AG08396 (cell line): ENCODE measurements at places on chromosomes 11 and 22.

- DNase-seq, result no peak
Observed at GRCh38 chr11:38191101-38191500, 1593.1 kb upstream of the RAG2 start.

GRCh38 chr11:94595076-94595475 lies 27.9 kb downstream of the PIWIL4 start:
- DNase-seq, result no peak

DNA sequence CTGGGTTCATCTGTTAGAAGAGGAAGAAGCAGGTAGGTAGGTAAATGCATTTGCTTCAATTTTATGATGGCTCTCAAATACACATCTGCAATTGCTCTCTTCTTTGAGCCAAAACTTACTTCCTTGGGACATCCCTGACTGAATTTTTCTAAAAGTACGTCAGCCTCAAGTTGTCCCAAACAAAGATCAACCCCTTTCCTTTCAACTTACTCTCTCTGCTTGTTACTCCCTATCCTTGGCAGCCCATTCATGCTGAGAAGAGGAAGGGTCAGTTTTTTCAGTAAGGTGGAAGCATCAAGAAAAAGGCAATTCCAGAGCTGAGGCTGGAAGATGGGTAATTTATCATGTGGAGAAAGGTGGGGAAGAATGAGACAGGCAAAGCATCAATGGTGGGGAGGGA lies 111.2 kb downstream of the LRRC32 start:
- DNase-seq, result no peak

- DNase-seq, result no peak
Observed at GRCh38 chr11:77207019-77207485, 79.0 kb downstream of the MYO7A start.

- no peak for DNase-seq
Observed at GRCh38 chr22:25987948-25988347, 181.3 kb upstream of the SEZ6L start.

DNA sequence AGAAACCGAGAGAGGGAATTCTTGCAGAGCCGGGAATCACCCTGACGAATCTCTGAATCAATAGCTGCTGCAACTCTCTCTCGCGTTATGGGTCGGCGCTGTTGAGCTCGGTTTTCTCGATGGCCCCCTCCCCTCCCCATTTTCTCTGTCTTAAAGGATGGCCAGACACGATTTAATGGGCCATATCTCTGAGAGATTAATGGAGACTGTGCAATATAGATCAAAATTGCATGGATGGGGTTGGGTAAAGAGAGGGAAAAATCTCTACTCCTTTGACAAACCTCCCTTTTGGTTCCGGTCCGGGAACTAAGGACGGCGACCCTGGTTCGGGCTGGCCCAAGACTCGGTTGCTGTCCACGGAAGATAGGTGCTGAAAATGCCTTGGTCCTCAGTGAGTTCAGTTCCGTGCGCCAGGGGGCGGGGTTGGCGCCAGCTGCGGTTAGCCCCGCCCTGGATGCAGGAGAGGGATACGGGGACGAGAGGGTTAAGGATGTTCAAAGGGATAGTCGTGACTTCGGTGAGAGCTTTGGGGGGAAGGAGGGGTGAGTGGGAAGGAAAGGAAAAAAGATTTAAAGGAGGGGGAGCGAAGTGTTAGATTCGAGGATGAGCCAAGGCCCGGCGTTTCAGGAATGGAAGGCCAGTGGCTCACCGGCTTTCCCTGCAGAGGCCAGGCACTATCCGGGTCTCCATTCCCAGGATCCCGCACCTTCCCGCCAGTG lies 103.6 kb upstream of the HSD17B12 start:
- peak; percentile 79 for DNase-seq

DNA sequence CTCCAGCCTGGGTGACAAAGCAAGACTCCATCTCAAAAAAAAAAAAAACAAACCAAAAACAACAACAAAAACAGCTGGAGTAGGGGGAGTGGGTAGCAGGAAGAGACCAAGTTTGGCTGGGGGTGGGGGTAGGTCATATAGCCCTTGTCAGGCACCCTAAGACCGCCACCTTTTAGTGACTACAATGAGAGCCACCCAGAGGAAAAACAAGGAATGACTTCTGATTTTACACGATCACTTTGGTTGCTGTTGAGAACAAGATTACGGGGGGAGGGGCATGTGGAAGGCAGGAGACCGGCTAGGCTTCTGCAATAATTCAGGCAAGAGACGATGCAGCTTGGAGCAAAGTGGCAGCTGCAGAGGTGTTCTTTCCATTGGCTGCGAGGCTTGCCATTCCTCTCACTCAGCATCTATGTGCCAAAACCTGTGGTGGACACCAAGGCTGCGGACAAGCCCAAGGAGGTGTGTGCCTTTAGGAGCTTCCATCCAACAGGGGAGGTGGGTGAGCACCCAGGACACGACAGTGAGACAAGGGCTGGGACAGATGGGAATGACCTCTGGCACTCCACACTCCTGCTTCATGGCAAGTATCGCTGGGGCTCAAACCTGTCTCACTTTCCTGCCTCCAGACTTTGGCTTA lies 1.7 kb downstream of the RPS19BP1 start:
- peak; percentile 59 for DNase-seq

- no peak for DNase-seq
Observed at GRCh38 chr22:32852395-32853251, 51.1 kb downstream of the TIMP3 start.

GRCh38 chr11:1949302-1949701 lies 2.2 kb downstream of the MRPL23 start:
- no peak for DNase-seq

GRCh38 chr22:46044621-46045458 lies 67.9 kb upstream of the WNT7B start:
- DNase-seq, result no peak

DNA sequence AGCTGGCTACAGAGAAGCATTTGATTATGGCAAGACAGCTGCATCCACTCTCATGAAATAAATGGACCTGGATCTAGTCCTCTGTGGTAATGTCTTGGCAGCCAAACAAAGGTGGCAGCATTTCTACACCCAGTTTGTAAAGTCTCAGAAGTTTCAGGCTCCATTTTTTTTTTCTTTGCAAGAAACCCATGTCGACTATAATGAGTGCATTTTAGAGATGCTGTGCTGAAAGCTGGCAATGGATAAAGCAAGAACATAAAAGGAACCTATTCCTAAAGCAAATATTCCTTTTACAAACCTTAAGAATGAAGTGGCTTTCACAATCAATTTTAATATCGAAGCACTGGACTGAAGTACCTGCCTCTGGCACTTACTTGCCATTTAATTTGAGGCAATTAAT lies 33.5 kb downstream of the THAP12 start:
- DNase-seq, result no peak

DNA sequence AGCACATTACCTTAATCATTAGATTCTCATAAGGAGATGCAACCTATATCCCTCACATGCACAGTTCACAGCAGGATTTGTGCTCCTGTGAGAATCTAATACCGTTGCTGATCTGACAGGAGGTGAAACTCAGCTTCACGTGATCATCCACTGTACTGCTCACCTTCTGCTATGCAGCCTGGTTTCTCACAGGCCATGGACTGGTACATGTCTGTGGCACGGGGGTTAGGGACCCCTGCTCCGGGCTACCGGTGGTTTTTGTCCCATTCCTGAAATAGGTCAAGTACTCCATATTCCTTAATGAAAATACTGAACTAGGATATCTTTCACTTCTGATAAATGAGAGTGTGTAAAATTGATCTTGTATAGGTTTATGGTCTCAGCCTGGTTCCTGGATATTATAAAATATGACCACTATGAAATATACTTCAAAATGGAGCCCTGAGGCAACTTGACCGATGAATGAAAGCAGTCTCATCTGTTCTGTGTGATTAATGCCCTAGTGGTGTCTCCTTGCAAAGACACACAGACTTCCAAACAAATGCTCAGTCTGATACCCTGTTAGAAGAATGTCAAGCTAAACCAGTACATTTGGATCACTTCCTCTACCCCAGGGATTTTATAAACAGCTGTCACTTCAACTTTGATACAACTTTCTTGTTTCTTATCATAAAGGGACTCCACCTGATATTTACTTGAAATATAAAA lies 492.9 kb upstream of the ANO3 start:
- DNase-seq, result no peak

DNA sequence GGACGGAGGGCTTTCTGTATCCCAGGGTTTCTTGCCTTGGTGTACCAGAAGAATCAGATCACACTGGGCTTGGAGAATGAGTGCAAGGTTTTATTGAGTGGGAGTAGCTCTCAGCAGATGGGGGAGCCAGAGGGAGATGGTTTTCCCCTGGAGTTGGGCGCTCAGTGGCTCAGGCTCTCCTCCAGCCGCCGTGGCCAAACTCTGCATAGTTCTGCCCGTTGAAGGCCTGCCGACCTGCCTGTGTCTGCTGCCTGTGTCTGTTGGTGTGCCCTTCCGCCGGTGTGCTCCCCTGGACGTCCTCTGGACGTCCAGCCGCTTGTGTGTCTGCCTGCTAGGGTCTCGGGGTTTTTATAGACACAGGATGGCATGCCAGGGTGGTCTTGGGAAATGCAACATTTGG lies 4.5 kb upstream of the ALKBH8 start:
- no peak for DNase-seq

- DNase-seq, result peak; percentile 85
Observed at GRCh38 chr22:45905924-45906865, 70.8 kb downstream of the WNT7B start.

DNA sequence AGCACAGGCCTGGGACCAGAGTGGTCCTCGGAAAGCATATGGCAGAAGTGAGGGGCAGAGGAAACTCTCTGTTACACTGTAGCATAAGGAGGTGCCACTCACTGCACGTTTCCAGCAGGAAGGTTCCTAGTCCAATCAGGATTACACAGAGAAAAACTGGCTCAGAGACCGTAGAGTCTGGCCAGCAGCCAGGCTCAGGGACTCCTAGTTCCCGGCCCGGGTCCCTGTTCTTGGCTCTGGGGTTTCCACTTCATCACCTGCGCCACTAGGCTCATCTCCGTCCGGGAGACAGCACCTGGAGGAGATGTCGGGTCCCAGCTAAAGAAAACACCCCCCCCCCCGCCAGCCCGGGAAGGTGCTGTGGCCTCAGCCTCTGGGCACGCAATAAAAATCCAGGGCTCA lies 1.1 kb downstream of the TTLL12 start:
- DNase-seq, result peak; percentile 58

DNA sequence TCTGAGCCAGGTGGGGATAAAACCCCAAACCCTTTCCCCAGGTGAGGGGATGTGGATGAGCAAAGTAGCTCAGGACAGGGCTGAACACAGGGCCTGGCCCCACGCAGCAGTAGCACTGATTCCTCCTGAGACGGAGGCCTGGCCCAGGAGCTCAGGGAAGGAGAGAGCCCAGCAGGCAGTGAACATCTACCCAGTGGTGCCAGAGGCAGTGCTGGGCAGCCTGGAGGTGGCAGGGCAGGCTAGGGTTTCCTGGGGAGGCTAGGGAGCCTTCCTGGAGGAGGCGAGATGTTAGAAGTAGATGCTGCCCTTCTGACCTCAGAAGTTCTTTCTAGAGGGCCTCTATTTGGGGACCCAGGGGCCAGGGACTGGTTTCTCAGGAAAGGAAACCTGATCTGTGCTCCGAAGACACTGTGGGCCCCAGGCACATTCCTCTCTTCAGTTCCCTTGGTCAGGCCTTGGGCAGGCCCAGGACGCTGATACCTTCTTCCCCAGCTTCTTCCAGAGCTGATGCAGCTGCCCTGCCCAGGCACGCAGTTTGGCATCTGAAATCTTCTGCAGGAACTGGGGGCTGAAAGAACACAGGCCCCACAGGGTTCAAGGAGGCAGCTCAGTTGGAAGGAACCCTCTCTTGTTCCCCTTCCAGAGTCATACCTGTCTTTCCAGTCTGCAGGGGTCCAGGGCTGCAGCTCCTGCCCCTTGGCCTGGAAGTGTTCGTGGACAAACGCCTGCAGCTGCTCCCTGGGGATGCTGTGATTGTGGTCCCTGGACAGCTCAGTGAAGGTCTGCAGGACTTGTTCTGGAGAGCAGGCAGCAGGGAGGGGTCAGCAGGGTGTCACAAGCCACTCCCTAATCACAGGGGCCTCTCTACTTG lies 16.8 kb downstream of the TREH start:
- DNase-seq, result no peak

- no peak for DNase-seq
Observed at GRCh38 chr11:109120341-109120740, 301.6 kb upstream of the C11orf87 start.

GRCh38 chr11:32420937-32421901 lies 14.1 kb downstream of the WT1 start:
- no peak for DNase-seq

GRCh38 chr11:116829525-116830183 lies at the start of gene APOC3:
TSS of gene APOC3 (plus strand) at chr11:116829907. CDS start at chr11:116830583, 676 bp downstream.
- DNase-seq, result no peak

GRCh38 chr11:35683728-35684339 lies 21.3 kb downstream of the TRIM44 start:
- DNase-seq, result no peak

DNA sequence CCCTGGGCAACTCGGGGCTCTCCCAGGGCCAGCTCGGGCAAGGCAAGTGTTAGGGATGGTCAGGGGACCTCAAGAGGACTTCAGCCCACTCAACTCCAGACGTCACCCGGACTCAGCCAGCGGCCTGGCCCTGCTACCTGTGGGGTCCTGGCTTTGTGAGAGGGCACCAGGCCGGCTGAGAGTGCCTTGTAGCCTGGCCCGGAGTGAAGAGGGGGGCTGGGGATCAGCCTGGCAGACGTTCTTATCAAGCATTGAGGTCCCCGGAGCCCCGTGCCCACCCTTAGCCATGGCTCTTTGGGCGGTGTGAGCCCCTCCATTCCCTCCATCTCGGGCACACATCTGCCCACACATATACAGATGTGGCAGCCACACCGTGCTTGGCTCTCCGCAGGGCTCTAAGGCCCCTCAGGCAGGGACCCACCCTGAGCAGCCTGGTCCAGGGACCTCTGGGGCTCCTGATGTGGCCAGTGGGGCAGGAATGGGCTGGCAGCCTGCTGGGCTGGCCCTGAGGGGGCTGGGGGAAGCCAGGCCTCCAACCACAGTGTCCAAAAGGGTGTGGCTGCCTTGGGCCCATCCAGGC lies 15.3 kb downstream of the LSP1 start:
- DNase-seq, result no peak

- DNase-seq, result no peak
Observed at GRCh38 chr22:49482811-49483210, 344.9 kb downstream of the BRD1 start.

DNA sequence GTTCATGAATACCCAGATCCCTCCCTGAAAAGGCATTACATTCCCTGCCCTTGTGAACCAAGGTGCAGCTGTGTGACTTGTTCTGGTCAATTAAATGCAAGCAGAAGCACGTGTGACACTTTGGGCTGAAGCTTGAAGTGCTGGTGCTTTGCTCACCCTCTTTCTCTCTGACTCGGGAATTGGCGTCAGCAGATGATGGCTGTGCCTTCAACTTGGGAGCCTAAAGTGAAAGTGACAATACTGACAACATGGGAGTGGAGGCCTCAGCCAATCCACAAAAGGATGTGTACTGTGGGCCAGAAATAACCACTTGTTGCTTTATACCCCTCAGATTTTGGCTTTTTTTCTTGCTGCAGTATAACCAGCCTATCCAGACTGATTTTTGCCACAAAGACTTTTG lies 148.3 kb upstream of the THY1 start:
- DNase-seq, result no peak

- DNase-seq, result no peak
Observed at GRCh38 chr11:116640641-116641402, 132.0 kb downstream of the BUD13 start.
